Mesothelial cell of epicardium (in vitro differentiated cells): ENCODE measurements at places on chromosomes 3 and 15.

DNA sequence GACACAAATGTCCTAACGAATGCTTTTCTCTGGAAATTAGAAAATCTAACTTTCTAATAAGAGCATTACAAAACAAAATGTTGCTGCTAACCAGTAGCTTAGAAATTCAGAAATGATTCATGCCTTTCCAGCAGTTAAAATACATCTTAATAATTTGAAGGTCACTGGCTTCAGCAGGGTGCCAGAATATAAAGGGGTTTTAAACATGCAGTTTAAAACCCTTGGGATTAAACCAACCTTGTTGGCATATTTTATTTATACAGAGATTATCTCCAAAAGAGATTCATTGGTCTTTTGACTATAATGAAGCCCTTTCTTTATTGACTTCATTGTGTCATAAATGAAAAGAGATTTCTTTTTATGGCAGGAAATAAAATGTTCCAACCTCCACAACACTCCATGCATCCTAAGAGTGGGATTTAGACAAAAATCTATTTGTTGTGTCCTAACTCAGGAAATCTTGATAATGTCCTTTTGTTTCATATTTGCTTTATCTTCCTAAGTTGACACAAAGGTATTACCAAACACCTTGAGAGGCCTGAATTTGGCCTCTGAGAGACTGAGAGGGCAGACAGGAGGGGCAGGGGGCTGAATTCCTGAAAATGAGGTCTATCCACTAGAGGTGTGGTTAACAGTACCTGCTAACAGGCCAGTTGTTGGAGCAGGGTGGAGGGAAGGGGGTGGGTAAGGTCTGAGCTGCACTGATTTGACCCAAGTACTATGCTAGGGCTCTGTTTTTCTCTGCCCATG, 124.4 kb downstream of the FEZF2 start:
- no peak for DNase-seq

GRCh38 chr3:17340693-17341092, 401.7 kb downstream of the TBC1D5 start:
- no peak for DNase-seq

DNA sequence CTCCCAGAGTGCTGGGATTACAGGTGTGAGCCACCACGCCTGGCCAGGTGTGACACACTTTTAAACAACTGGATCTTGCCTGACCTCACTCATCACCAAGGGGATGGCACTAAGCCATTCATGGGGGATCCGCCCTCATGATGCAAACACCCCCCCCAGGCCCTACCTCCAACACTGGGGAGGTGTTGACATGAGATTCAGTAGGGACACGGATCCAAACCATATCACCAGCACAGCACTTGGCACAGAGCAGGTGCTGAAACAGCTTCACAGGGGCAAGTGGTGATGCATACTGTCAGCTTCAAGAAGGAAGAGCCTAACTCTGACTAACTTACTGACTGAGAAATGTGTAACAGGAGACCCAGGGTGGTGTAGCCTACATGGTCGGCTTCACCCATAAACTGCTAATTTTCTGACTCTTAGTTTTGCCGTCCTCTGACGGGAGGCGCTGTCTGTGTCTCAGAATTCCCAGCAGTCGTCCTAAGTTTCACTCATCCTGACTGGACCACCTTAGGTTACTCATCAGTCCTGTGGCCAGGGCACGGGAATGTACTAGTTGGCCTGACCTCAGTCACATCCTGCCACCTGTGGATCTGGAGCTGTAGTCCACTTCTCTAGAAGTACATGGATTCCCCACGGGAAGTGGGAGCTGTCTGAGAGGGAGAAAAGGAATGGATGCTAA, 81.9 kb upstream of the PLXNA1 start:
- DNase-seq = no peak

DNA sequence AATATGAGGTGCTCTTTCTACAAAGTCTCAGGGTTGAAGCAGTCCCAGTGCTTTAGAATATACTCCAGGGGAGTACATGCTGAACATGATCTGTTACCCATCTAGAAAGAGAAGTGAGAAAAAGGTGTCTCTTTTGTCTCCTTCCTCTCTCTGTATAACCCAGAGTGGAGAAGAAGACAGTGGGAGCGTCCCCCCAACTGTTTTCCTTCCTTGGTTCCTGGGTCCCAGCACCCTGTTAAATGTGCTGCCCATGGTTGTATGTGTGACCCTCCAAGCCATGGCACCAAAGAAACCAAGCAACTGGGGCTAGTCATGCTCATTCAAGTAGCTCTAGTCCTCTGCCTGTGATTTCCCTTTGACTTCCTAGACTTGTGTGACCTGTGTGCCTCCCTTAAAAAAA, 683.7 kb downstream of the TBL1XR1 start:
- DNase-seq = no peak
